Mammary epithelial cell (primary cell): ENCODE measurements at places on chromosomes 3 and 15. TPM values are rescaled to one million over a fixed set of nuclear protein-coding genes. Genes with fewer than 3 reads are reported as not detected.

DNA sequence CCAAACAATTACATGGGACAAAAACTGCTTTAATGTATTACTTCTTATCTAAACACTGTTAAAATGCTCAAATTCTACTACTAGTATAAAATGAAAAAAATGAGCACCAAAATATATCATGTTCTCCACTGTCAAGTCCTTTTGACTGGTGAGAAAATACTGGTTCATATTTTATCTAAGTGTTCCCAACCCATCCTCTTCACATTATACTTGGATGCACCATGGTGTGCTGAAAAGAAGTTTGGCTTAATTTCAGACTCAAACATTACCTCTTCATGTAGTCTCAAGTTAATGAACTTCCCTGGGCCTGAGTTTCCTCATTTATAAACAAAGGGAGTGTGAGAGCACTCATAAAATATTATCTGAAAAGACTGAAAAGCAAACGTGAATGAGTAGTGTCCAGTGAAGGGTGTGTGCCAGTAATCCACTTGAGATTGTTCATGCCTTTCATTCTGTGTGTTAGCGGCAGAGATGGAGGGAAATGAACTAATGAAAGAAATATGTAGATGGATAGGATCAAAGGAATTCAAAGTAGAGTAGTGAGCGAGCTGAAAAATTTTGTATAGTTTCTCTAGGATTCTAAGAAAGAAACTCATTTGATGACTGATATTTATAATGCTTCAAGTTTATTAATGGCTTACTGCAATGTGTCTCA lies 263.2 kb downstream of the NLGN1 start:
- no peak for DNase-seq

DNA sequence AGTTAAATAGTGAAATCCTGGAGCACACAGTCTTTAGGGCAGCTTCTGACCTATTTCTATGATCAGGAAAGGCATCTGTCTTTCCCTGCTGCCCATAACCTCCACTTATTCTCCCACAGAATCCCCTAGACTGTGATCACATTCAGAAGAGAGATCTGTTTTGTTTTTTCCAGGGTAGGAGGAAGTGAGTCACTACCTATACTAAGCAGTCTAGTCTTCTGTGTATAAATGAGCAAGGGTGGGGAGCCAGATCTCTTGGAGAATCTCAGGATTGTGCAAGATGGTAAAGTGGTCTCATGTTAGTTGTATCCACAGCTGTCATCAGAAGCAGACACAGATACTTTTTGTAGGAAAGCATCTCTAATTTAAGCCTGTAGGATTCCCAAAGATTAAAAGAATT lies 11.8 kb upstream of the FBXO22 start:
- peak; percentile 70 for DNase-seq

GRCh38 chr3:143348486-143349327 lies 229.1 kb downstream of the CHST2 start:
- no peak for DNase-seq

Gene ABI3BP
- total RNA-seq = 0.67 TPM

- no peak for DNase-seq
Observed at GRCh38 chr3:114034787-114035545, 21.4 kb downstream of the CCDC191 start.

Gene STRA6
- 0.43 TPM in 1 of 2 replicates, not detected in the other for total RNA-seq

Gene MOBP
- total RNA-seq = not detected

Gene CHRFAM7A
- total RNA-seq = 0.33 TPM

DNA sequence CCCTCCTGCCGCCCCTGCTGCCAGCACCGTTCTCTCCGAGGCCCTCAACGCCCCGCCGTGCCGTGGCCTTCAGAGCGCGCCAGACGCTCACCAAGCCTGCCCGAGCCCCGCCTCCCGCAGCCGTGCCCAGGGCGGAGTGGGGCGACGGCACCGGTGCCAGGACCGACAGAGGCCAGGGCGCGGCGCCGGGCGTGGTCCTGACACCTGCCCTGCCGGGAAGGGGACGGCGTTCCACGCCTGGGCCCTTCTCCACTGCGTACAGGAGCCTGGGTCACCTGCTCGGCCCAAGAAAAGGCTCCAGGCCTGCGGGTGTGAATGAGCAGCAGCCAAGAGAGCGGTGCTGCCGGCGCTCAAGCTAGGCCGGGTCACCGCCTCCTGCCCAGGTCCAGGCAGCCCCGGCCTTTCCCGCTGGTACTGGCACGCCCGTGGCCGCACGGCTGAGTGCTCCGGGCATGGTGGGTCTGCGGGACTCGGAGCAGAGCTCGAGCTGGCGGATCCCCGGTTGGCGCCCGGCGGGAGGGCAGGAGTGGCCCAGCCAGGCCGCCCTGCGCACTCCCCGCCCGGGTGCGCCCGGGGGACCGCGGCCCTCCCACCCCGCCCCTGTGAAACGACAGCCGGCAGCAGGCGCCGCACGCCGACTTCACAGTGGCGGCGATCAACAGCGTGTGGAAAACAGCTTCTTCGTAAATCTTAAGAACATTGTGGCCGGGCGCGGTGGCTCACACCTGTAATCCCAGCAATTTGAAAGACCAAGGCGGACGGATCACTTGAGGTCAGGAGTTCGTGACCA lies 4.2 kb downstream of the OCA2 start:
- DNase-seq = no peak

GRCh38 chr3:185582236-185582635 lies 3.9 kb upstream of the SENP2 start:
- DNase-seq = no peak

DNA sequence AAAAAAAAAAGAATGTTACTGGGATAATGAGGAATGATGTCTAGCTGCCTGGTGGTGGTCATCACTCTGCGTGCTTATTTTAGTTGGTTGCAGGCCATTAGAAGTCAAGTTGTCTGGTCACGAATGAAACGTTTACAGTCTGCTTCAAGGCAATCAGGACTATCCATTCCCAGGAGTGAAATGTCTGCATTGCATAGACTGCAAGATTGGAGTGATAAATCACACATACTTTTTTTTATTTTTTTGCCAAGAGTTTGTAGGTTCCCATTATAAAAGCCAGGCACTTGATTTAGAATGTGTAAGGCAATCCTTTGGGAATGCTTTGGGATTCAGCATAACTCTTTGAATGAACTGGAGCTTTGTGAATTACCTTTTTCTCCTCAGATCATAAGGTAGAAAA lies 132.3 kb downstream of the STAC start:
- DNase-seq = no peak

DNA sequence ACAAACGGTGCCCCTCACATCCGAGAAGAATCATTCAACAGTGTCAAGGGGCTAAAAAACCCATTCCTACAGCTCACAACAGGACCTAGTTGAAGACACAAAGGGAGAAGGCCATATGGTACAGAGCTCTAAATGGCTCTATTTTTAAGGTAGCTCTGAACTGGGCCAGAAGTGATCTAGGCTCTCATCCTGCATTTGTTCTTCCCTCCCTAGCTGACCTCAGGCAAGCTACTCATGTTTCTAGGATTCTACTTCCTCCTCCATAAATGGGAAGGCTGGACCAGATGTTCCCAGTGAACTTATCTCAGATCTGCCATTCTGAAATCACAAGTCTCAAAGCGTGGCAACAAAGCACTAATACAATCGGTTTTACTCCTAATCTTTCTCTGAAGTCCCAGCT lies 62.3 kb downstream of the CPNE4 start:
- DNase-seq = no peak

DNA sequence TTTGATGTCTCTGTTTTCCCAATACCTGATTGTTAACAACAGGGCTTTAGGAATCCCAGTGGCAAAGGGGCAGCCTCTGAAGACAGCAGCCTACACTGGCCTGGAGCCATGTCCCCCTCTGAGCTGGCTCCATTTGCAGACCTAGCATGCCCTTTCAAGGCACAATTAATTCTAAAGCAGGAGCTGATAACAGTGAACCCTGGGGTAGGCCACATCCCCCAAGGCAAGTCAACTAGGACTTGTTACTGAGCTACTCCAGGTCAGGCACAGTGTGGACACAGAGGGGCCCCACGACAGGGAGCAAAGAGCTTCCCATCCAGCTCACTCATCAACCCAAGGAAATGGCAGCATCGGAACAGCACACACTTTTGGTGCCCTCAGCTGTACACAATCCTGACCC lies 51.9 kb downstream of the SPSB4 start:
- no peak for DNase-seq
